ENCODE measurements at places on chromosomes 1 and 21.
A peak's percentile ranks its signal among the peaks of the same experiment; 100 is the strongest.

- no peak for DNase-seq
Observed at GRCh38 chr1:36204347-36204909, 19.8 kb upstream of the THRAP3 start.

GRCh38 chr1:59750328-59751003 lies 64.3 kb upstream of the HOOK1 start:
- DNase-seq, result no peak

DNA sequence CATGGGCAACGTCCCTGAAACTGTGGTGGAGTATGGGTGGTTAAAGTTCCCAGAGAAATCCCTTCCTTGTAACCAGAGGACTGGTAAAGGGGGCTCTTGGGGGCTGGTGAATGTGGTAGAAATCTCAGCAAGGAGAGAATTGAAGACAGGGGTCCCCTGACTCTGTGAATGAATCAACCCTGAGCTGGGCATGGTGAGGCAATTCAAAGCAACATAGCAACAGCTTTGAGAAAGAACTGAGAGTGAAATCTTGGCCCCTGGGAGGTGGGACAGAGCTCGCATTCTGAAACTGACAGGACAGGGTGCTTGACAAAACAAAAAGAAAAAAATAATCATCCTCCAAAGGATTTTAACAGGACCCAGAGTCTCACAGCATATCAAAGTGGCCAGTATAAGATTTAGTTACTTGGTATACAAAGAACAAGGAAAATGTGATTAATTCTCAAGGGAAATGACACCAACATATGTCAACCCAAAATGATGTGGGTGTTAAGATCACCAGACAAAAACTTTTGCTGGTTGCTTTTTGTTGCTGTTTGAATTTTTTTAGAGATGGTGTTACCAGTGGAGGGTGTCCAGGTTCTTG lies 11.7 kb upstream of the SUMO3 start:
- DNase-seq, result no peak

DNA sequence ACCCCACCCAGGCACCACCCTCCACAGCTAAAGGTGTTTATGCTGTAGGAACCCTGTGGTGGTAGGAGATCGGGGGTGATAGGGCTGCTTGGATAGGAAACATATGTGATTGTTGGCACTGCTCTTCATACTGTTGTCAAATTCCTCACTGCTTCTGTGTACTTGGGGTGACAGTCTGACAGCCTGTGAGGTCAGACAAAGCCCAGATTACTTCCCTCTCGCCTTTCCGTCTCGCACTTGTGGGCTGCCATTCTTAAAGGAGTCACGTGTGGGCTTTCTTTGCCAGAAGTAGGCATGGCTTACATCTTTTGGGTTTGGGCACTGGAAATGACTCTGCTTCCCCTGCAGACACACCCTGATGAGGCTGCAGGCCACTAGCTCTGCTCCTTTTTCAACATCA lies 363.8 kb downstream of the DISC1 start:
- DNase-seq, result no peak

DNA sequence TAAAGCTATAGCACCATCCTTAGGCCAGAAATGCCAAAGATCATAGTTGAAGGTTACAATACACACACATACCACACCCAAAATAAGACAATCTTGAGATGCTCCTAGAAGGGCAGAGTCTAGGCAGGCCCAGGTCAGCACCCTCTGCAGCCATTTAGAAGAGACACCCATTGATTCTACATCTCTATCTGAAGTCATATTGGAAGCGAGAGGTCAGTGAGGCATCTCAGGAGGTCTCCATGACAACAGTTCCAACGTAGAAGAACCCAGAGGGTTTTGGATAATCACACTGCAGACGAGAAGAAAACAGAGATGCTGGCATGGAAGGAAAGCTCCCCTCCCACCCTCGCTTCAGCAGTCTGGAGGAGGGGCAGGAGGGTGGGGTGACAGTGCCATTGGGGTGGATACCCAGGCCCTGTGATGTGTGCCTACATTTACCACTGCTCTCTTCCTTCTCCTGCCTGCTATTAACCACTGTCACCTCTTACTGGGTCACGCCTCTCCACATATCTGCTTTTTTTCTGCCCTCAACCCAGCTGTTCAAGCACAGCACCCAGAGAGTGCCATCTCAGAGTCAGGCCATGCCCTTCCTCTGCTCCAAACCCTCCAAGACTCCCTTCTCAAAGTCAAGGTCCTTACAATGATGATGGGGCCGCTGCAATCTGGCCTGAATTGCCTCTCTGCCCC lies 6.2 kb downstream of the TMCO4 start:
- no peak for DNase-seq

- DNase-seq, result no peak
Observed at GRCh38 chr21:29523646-29524045, 224.9 kb downstream of the BACH1 start.

DNA sequence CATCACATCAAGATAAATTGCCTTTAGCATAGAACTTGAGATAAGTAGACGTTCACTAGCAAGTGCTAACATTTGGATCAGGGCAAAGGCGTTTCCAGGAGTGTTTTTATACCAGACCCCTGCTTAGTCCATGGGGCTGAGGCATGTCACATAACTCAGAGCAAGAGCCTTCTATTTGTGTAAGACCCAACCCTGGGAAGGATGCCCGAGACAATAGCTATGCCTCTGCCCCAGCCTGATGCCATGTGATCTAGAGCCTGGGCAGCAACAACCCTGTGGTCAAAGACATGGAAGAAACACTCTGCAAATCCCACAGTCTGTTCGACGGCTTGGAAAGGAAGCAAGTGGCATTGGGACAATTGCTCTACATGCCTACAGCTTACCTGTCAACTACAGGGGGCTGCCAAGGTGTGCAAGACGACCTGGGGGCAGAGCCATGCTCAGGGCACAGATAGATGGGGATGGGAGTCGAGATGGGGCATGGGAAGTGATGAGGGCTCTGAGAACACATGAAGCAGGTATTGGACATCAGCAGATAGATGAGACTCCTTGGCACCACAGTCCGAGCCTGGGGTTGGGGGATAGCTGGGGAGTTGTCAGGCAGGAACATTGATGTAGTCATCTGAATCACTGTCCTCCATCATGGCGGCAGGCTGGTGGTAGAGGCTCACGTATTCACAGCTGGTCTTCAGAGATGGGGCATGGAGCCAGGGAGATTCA lies 7.3 kb downstream of the IL24 start:
- DNase-seq, result no peak

DNA sequence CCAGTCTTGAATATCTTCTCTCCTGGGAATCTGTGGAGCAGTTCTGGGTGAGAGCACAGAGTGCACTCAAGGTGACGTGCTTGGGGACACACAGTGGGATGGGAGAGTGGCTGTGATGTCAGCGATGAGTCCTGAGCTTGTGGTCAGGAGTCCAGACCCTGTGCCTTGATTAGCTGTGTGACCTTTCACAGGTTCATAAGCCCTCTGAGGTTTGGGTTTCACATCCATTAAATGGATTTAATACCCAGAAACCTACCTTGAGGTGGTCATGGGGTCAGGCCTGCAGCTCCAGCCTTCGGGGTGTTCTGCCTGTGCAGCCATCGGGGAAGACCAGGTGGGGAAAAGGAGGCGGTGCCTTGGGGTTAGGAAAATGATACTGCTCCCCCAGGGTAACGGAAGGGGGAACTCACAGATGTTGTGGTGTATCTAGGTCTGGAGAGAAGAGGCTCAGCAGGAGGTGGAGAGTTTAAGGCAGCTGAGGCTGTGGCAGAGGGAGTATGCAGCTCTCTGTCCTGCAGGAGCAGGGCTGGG lies 38.5 kb upstream of the ETV3 start:
- no peak for DNase-seq

GRCh38 chr1:234918181-234918841 lies 210.3 kb downstream of the TOMM20 start:
- DNase-seq, result no peak

- DNase-seq, result no peak
Observed at GRCh38 chr1:94798462-94798861, 21.7 kb upstream of the SLC44A3 start.

DNA sequence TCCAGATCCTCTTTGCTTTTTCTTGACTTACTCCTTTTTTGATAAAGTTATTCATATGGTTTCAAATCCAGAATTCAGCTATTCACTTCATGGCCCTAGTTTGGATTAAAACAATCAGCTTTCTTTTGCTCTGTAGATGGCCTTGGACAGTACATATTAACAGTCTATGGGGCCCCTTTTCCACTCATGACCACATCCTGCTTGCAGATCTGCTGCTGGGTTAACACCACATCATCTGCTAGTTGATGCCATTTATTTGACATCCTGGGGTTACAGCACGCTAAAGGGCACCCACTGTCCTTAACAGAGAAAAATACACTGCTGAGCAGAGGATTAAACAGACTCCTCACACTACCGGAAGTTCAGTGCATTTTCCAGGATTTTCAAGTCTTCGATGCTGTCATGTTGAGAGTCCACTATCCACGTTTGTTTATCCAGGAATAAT lies 941 bp upstream of the IFI16 start:
- no peak for DNase-seq

DNA sequence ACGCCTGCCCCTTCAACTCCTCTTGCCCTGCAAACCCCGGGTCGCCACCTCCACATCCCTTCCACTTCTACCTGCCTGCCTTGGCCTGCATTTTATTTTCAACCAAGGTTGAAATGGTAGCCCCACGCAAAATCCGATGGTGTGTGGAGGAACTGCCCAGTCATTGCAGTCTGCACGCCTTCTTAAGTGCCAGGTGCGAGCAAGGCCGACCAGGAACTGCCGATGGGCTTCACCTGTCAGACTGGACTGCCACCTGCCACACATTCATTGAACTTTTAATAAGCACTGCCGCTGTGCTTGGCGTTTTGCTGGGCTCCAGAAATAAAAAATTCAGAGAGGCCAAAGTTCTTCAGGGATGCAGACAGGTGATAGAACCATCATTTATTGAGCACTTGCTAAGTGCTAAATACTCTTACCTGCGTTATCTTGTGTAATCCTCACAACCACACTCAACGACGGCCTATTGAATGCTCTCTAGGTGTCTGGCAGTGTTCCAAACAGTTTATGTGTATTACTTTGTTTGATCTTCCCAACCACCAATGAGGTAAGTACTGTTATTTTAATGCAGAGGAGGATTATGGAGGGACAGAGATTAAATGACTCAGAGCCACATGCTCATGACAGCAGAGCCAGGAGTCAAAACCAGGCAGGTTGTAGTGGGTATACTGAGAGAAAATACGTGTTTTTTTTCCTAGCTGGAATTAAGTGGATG lies 36.2 kb downstream of the CACHD1 start:
- DNase-seq, result no peak

GRCh38 chr1:112925015-112925414 lies 31.0 kb downstream of the SLC16A1 start:
- no peak for DNase-seq

- no peak for DNase-seq
Observed at GRCh38 chr1:60969971-60970509, 112.3 kb upstream of the NFIA start.

DNA sequence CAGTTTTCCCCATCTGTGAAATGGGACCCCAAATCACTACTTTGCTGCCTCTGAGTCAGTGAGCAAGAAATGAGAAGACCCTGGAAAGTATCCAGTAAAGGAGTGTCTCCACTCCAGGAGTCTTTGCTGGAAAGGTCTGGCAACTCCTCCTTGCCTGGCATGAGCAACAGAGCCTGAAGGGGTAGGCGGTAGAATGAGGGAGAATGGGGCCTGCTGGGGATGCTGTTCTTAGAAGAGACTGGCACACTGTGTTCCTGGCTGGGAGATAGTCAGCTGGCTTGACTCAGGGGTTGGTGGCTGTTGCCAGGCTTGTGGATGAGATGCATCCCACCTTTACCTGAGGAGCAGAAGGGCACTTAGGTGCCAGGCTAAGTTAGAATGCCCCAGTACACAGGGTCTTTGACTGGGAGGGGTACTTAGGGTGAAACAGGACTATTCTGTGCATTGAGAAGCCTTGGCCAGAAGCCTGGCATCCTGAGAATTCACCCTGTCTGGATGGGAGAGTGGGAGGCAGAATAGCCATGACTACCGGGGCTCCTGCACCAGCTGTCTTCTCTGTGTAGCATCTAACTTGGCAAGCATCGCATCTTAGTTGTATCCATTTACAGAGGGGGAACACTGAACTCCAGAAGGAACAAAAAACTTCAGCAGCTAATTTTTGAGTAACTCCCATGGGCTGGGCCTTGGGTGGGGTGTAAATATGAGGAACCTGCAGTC lies 2.5 kb downstream of the MFSD2A start:
- no peak for DNase-seq

DNA sequence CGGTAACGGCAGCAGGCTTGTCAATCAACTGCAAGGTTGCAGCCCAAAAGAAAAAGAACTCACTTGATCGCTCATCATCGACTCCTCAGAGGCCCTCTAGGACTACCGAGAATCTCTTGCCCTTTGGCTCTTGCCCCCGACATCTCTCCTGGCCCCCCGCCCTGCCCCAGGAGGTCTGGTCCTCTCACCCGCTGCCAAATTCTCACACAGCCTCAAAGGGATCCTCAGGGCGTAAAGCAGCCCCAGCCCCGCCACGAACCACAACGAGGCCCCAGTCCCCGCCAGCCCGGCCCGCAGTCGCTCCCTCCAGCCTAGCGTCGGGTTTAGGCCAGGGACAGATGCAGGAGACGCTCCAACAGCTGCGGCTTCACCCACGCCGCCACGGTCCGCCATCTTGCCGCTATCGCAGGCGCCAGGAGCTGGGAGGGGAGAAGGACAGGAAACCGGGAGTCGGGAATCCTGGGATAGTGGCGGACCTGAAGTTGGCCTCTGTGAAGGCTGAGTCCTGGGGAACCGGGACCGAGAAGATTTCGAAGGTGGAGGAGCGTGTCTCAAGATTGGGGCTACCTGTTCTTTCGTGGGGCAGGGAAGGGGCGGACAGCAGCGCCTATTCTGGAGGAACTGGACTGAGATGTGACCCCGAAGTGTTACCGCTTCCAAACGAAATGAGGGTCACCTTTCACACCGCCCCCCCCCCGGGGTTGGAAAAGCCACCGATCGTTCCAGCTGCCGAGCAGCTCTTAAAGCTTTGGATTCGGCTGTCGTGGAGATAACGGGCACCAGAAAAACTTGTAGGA lies at the start of gene ST7L:
TSS of gene ST7L (minus strand) at position 421 of the 797 bp plus-strand sequence. CDS start at position 393, 28 bp downstream.
- peak; percentile 37 for DNase-seq

DNA sequence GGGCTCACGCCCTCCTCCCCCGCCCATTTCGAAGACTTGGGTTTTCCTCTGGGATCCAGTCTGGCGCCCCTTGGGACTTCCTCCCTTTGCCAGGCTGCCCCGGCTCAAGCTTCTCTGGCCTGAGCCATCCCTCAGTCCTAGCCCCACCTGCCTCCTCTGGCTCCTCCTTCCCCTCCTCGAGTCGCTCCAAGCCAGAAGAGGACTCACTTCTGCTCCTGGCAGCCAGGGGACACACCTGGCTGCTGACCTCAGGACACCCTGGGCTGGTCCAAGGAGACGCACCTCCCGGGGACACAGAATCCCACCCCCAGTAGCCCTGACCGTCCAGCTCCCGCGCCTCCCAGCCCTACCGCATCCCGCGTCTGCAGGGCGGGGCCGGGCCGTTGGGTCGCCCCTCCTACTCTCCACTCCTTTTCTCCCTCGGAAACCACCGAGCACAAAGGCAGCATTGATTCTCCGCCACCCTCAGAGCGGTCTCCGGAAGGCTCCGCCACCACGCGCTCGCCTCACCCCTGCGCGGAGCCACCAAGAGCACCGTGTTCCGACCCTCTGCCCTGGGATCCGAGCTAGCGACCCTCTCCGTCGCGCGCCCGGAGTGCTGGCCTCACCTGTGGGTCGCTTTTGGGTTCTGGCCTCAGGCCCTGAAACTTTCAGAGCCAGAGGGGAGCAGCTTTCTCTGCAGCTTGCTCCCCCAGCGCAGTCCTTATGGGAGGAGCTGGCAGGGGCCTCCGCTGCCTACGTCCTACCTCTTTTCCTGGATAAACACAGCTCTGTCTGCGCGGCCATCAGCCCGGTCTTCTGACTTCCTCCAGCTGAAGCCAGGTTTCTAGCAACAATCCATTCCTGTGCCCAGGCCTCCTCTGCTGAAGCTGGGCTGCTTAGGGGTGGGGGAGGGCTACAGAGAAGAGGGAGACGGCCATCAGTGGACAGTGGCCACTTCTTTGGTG lies at the start of gene C2CD4D:
TSS of gene C2CD4D (minus strand) at position 364 of the 947 bp plus-strand sequence. CDS start 831 bp downstream, outside the sequence.
- DNase-seq, result peak; percentile 51

All from stimulated activated CD4-positive, alpha-beta T cell treated with anti-CD3 and anti-CD28 coated beads, Interleukin-15, amount 100 ng/mL, for 1 hour (primary cell).